Right kidney (tissue), 9 donors: ENCODE measurements at places on chromosomes 3 and 15.

- DNase-seq, result no peak
These were observed 8.6 kb downstream of the PARP9 start for GRCh38 chr3:122555275-122556071.

DNA sequence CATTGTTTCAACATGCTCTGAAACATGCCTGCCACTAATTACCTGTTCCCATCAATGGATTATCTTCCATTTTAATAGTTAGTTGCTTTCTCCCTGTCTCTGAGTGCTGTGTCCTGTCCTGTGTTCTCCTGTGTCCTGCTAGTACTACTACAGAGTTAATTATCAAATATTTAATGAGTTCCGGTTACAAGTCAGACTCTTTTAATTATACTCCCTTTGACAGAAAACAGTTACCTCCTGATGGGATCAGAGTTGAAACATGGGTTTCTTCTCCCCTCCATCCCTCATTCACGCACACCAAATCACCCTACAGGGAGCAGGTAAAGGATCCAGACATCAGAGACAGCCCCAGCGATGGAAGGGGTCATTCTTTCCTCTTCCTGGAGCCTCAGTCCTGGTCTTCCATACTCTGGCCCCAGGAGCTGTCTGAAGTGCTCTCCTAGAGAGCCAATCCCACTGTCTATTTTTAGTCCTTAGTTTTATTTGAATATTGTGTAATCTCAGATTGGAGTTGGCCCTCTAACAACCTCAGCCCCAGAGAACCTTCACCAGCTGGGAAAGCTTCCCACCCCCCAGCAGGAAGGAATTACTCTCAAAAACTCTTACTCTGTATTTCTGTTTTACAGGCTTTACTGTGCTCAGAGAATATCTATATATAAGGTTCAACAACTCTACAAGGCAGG lies 137.0 kb upstream of the C2CD4B start:
- no peak for DNase-seq

- DNase-seq, result no peak
These were observed 11.0 kb upstream of the BNC1 start for GRCh38 chr15:83295417-83295816.

- DNase-seq, result no peak
These were observed 209.5 kb downstream of the SOX2 start for GRCh38 chr3:181921220-181921619.

GRCh38 chr3:66609660-66610561 lies 109.1 kb upstream of the LRIG1 start:
- no peak for DNase-seq

DNA sequence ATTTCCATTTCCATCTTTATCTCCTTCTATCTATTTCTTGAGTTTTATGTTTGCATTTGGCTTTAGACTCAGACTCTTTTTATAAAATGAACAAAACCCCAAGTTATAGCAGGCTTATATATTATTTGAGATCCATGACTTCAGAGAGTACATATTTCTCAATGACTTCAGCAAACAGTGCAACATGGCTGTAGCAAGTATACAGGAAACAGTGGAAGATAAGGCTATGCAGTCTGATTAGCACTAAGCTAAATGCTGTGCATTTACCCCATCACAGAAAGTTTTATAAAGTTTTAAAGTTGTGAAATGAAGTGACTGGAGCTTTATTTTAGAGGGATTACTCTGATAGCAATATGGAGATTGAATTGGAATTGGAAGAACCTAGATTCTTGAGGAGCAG lies 463.5 kb upstream of the TGFBR2 start:
- no peak for DNase-seq

DNA sequence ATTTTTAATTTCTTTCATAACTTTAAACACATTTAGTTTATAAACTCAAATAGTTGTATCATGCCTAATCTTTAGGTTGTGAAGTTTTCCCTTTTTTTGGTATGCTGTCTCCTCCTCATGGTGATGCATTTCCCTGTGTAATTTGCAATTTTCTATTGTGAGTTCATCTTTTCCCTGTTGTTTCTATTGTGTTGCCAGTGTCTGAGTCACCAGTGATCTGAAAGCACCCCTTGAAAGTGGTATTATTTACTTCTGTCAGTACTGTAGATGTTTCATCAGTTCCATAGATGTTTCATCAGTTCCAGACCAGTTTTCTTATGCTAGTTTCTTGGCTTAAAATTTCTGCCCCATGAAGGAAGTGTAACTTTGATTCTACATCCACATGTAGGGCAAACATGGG lies 80.6 kb downstream of the OXSM start:
- no peak for DNase-seq

DNA sequence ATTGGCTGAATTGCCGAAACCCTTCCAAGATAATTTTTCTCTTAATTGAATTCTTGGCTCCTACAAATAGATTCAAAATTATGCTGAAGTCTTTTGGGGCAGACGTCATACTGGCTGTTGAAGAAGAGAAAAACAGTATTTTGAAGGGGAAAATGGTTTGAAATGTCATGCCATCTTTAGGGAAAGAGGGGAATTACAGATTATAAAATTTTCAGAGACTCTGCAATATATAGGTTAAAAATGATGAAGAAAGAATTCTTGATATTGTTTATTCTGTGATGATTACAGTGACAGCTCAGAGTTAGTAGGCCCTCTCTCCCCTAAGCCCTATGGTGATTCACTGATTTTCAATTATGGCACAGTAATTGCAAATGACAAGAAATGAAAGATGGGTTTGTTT lies 86.1 kb downstream of the CGNL1 start:
- no peak for DNase-seq

- DNase-seq, result no peak
These were observed 3.2 kb upstream of the SLC7A14 start for GRCh38 chr3:170589113-170589512.

GRCh38 chr3:78900880-78901279 lies 866.9 kb downstream of the ROBO1 start:
- DNase-seq, result no peak

DNA sequence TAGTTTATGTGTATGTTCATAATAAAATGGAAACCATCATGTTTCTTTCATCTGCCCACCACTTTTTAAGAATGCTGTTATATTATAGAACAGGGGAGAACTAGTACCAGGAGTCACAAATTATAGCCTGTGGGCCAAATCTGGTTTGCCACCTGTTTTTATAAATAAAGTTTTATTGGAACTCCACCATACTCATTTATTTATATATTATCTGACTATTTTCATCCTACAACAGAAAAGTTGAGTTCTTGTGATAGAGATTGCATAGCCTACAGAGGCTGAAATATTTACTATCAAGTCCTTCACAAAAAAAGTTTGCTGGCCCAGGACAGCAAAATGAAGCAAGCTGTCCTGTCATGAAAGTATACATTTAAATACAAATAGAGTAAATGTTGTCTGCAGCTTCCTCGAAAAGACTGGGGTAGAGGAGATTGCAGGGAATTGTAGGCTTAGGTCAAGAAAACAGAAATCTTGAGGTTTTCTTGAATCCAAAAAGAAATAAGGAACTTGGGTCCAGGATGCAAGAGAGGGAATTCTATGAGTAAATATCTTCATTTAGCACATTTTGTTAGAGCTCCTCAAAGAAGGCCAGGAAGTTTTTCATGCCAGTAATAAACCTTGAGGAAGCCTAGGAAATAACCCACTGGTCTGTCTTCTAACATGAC lies 41.1 kb downstream of the FILIP1L start:
- no peak for DNase-seq

- no peak for DNase-seq
These were observed 186.3 kb downstream of the SATB1 start for GRCh38 chr3:18238746-18239331.

- no peak for DNase-seq
These were observed 23.8 kb downstream of the MEX3B start for GRCh38 chr15:82021992-82022391.

DNA sequence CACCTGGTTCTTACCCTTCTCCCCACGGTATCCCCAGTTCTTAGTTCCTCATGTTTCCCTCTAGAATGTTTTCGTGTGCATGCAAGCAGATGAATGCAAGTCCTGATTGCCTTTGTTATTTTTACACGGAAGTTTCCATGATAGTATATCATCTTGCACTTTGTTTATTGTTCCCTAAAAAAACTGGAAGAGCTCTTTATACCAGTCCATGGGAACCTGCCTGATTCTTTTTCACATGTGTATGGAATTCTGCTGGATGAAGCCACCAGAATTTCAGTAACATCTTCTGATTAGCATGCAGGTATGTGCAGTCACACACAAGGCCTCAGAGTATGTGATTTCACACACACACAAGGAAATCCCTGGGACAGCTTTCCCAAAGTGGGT lies 16.0 kb upstream of the LRRK1 start:
- DNase-seq, result no peak

DNA sequence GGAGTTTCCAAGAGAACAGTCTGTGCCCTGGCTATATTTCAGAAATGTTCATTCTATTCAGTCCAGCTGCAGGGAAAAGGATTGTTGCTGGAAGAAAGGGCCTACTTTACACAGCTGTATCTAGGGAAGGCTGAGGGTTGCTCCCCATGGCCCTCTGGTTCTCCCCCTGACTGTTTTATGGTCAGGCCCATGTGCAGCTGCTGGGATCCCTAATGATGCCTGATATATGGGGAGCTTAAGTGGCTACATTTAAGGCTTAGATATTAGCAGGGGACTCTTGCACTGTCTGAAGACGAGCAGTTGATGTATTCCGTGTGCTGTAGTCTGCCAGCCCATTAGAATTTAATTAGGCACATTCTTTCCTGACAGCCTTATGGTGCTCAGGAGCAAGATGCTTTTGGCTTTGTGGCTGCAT lies 72.0 kb downstream of the FAM43A start:
- no peak for DNase-seq

DNA sequence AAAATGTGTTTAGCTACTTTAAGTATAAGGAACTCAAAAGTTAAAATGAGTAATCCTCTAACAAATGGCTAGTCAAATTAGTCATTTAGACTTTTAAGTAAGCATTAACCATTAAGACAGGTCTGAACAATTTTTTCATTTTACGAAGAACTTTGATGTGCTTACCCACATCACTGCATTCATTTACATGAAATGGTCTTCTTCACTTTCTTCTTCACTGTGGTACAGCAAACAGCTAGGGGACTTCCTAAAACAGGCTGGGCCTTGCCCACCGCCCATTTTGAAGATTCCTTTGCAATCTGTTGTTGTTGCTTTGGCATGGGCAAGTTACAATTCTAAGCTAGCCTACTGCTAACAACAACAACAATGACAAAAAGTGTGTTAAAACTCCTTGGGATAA lies 67.4 kb downstream of the CBLB start:
- DNase-seq, result no peak

DNA sequence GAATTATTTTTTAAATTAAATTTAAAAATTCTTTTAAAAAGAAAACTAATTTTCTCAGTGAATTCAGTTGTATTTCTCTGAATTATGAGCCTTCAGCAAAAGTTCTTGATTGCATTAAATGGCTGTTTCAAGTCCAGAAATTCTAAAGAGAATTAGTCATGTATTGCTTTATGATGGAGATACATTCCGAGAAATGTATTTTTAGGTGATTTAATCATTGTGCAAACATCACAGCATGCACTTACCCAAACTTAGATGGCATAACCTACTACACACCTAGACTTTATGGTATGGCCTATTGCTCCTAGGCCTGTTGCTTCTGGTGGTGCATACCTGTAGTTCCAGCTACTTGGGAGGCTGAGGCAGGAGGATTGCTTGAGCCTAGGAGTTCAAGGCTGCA lies 44.3 kb upstream of the GCNT3 start:
- DNase-seq, result no peak

- DNase-seq, result no peak
These were observed 393.7 kb upstream of the C2CD4B start for GRCh38 chr15:62558640-62559380.

GRCh38 chr15:63615935-63616334 lies 18.7 kb downstream of the FBXL22 start:
- DNase-seq, result no peak

DNA sequence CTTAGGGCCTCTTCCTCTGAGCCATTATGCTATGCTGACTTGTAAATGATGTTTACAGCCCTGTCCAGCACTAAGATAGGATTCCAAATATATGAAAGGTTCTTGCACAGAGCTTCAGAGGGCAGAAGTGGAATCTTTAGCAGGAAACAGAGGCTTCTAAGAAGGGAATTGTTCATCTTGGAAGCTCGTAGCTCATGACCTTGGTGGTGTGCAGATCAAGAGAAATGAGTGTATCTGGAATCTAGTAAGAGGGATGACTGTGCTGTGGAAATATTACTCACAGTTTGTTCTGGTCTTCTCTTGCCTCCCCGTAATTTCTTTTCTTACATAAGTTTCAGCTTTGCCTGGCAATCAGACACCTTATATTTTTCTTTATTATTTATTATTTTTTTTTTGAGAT lies 175.8 kb downstream of the SPATA16 start:
- DNase-seq, result no peak

GRCh38 chr3:159853506-159853864 lies 135.2 kb upstream of the IL12A start:
- no peak for DNase-seq

DNA sequence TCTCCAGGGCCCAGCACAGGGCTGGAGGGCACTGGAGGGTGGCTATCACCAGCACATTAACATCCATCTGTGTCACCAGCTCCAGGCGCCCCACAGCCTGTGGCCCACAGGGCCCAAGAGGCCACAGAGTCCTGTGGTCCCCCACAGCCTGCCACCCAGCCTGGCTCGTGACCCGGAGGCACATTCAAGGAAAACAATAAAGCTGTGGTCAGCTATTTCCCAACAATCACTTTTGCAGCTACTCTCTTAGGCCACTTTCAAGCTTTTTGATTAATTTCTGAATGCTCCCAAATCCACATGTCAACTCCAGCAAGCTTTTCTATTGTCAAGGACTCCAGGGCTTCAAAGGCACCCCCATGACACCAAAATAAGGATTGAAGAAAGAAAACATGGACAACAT lies 16.7 kb downstream of the IDH2 start:
- no peak for DNase-seq

DNA sequence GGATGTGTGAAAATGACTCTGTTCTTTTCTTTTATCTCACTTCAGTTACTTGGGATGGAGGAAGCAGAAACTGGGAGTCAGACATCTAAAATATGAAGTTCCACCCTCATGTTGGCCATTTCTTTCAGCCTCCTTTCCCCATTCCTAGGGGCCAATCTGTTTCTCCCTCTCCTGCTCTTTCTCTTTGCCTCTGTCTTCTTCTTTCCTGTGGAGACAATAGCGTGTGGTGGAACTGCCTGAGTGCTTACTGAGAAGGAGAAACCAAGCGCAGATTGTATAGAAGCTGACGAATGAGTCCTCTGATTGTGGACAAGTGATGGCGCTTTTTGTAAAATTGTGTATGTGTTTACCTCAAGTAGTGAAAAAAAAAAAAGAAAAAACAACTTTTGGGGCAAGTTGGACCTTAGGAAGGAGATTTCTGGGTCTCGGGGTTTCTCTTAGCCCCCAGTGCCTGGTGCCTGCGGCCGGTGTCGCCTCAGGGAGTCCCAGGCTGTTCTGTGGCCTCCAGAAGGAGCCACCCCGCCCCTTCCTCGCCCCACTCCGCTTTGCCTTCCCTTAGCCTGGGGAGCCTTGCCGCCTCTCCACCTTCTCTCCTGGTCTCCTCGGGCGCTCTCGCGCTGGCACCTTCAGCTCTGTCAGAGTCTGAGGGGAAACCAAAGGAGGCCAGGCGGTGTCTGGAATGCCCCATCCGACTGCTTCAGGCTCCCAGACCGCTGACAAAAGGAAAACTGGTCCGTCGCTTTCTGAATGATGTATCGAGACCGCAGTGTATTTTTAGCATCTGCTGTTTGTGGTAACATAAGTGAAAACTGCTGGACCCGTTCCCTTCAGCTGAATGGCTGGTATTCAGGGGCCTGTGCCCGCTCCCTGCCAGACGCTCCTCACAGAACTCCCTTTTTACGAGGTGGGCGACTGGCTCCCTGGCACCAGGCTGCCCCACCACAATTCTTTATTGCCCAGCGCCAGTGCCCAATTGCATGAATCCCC lies 30.1 kb downstream of the SCG5 start:
- DNase-seq, result no peak
